ENCODE measurements at places on chromosomes 3 and 15.

DNA sequence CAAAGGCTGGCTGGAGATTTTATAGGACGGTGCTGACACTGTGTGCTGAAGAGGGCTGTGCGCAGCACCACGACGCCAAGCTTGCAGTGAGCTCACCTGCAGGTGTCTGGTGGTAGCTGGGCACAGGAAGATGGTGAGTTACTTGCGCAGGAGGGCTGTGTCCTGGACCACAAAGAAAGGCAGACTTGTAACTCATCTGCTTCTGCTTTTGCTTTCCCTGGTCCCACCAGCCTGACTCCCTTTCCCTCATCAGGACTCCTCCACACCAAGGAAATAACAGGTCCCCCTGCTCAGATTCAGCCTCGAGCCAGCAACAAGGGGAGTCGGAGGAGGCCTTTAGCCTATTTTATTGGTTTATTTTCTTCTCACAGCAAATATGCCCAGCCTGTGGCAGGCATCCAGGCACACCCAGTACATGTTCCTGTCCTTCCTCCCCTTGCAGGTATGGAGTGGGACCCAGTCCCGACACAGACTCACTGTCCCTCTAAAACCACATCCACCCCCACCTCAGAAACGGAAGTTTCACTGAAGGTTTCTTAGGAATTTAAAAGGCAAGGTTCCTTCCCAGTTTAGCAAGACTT lies 35.6 kb upstream of the FLNB start:
- DNase-seq = no peak

- no peak for DNase-seq
These were observed 3.5 kb upstream of the TGFBR2 start for GRCh38 chr3:30602946-30603345.

GRCh38 chr3:48847053-48847503 lies 596 bp downstream of the PRKAR2A start:
- peak; percentile 87 for DNase-seq

DNA sequence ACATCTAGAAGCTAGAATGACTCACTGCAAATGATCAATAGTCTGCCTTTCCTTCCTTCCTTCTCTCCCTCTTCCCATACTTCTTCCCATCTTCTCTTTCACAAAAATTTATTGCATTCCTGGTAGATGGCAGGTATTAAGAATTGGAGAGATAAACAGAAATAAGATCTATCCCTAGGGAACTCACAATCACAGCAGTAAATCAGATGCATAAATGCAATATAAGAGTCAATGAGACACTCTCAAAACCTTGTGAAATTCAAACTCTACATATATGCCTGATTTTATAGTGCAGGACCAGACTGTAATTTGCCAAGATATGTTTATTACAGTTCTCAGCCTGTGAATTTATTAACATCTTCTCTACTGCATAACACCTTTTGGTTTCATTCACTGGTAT lies 78.3 kb upstream of the ARL6 start:
- DNase-seq = no peak

DNA sequence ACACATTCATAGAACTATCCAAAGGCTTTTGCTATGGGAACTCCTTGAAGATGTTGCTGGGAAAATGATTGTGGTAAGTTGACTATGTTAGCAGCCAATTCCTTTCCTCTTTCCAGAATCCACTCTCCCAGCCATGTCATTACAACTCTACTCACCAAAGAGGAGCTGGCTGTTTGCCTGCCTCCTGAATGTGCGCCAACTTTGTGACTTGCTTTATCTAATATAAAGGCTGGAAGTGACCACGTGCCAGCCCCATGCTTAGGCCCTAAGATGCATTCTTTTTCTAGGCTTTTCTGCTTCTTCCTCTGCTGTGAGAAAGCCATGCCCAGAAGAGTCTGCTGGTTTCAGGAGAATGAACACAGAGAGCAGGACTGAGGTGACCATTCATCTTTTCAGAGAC lies 182.2 kb downstream of the GABRB3 start:
- no peak for DNase-seq

DNA sequence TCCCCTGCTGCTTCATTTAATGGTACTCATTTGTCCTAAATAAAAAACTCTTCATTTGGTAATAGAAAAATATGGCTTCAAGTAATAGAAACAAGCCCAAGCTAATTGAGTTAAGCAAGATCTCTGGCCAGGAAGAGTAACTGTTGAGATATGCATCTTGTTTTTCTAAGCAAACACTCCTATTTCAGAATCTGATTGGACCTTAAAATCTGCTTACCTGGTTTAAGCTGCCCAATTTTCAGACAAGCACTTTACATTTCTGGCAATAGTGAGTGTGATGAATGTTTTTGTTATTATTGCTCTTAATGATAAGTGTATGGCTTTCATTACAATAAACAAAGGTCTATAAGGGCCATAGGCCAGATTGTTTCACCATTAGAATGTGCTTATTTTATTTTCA lies 86.2 kb downstream of the CMSS1 start:
- DNase-seq = no peak

GRCh38 chr3:117628823-117629291 lies 919.3 kb downstream of the TUSC7 start:
- DNase-seq = peak; percentile 93
